ENCODE measurements at places on chromosomes 12 and 14.

- no peak for DNase-seq
Measured at GRCh38 chr14:20295067-20295466, 10.7 kb downstream of the TTC5 start.

DNA sequence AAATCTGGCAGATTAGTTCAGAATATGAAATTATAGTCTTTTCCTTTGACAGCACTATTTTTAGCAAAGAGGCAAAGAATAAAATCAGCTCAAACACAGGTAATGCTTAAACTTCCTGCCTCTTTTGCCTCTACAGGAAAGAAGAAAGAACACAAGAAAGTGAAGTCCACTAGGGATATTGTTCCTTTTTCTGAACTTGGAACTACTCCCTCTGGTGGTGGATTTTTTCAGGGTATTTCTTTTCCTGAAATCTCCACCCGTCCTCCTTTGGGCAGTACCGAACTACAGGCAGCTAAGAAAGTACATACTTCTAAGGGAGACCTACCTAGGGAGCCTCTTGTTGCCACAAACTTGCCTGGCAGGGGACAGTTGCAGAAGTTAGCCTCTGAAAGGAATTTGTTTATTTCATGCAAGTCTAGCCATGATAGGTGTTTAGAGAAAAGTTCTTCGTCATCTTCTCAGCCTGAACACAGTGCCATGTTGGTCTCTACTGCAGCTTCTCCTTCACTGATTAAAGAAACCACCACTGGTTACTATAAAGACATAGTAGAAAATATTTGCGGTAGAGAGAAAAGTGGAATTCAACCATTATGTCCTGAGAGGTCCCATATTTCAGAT is 17.4 kb downstream of the TMPO start:
- peak; percentile 84 for DNase-seq

DNA sequence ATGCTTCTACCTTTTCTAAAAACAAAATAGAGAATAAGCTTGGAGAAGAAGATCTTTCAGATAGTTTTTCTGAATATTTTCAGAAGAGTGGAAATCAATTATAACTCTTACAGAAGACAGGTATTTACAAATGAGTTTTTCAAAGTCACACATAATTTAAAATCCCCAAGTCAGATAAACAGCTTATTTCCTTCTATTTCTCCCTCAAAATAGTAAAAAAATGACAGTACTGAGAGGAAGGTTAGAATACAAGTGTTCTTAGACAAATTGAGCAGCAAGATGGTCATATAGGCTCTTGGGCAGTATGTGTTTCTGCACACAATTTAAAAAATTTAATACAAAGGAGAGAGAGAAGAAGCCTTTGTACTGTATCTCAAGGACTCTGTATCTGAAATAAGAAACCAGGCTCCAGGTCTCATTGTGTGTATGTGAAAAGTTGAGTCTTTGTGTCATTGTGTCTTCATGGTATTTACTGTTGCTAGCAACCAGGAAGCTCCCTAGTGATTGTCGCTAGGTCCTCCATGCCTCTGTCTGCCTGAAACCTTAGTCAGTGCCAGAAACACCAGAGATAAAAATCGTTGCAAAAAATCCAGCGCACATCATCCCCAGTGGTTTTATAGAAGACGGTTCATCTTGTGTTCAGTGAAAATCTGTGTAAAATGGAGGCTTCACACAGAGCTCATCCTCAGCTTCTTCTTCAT is 12.9 kb upstream of the TUBA1A start:
- DNase-seq, result peak; percentile 54

DNA sequence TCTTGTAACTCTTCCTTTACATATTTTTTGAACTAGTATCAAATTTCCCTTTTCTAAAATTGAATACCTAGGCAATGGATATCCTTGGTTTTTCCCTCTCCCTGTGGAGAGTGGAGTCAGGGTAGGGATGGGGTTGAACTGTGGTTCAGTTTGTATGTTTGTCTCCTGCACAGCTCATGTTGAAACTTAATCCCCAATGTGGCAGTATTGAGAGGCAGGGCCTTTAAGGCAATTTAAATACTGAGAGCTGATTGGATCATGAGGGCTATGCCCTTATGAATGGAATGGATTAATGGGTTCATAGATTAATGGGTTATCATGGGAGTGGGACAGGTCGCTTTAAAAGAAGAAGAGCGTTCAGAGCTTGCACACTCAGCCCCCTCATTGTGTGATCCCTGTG is 127.2 kb upstream of the RGS6 start:
- no peak for DNase-seq
